ENCODE measurements at places on chromosomes 16 and 17.

- DNase-seq, result no peak
Measured at GRCh38 chr17:81966343-81967243, 5.6 kb upstream of the NOTUM start.

GRCh38 chr17:76635659-76636360, 7.7 kb downstream of the ST6GALNAC1 start:
- DNase-seq, result peak; percentile 43

GRCh38 chr16:80309178-80309577, 231.6 kb upstream of the DYNLRB2 start:
- DNase-seq, result no peak

- no peak for DNase-seq
Measured at GRCh38 chr17:5730373-5730772, 146.1 kb upstream of the NLRP1 start.

GRCh38 chr16:21710938-21711337, 47.2 kb downstream of the OTOA start:
- DNase-seq, result no peak

- DNase-seq, result no peak
Measured at GRCh38 chr17:30340801-30341356, 7.0 kb upstream of the TMIGD1 start.
